ENCODE measurements at places on chromosomes 7 and 10.

- DNase-seq, result no peak
- peak overlapping the region; percentile 58 for H3K27ac ChIP-seq
- H3K4me1 ChIP-seq, result peaks cover 10% of the 10 kb centered on the region
- peaks cover 68% of the 10 kb centered on the region for H3K36me3 ChIP-seq
- peak overlapping the region; percentile 34 for H3K4me3 ChIP-seq
- H3K27me3 ChIP-seq, result no peaks in the 10 kb centered on the region
Observed at GRCh38 chr10:43166880-43167497, 28.7 kb downstream of the CSGALNACT2 start.

GRCh38 chr10:45439873-45440272 is 65.9 kb downstream of the ALOX5 start:
- no peaks in the 10 kb centered on the region for H3K27me3 ChIP-seq
- no peak overlapping the region for H3K27ac ChIP-seq
- DNase-seq, result no peak

DNA sequence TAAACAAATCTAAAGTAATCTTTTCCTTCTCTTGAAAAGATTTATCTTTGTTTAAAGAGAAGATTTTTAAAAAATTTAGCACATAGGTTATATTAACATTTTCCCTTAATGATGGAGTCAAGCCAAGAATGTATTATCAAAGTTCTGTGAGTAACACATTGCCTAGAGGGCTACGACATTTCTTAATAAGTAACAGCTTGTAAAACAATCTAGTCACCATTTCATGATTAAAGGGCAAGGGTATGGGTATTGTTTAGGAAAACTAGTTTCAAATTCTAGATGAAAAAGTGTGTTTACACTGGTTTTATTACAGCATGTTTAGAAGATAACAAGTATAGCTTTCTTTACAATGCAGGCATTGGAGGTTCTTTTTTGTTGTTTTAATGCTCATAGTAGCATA is 28.6 kb upstream of the LAMB4 start:
- no peak for DNase-seq
- H3K27me3 ChIP-seq, result peaks cover 15% of the 10 kb centered on the region
- no peak overlapping the region for H3K27ac ChIP-seq
- H3K4me1 ChIP-seq, result no peaks in the 10 kb centered on the region
- H3K36me3 ChIP-seq, result no peaks in the 10 kb centered on the region
- no peak overlapping the region for H3K4me3 ChIP-seq

DNA sequence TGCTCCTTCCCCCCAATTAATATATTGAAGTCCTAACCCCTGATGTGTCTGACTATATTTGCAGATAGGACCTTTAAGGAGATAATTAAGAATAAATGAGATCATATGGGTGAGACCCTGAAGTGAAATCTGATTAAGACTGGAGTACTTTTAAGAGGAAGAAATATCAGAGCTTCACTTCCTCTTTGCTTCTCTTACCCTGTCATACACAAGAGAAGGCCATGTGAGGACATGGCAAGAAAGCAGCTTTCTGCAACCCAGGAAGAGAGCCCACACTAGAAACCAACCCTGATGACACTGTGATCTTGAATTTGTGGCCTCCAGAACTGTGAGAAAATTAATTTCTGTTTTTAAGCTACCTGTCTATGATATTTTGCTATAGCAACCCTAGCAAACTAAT is 44.2 kb downstream of the JMJD1C start:
- H3K27me3 ChIP-seq, result no peaks in the 10 kb centered on the region
- DNase-seq, result peak; percentile 51
- no peaks in the 10 kb centered on the region for H3K36me3 ChIP-seq
- H3K4me1 ChIP-seq, result peaks cover 13% of the 10 kb centered on the region

DNA sequence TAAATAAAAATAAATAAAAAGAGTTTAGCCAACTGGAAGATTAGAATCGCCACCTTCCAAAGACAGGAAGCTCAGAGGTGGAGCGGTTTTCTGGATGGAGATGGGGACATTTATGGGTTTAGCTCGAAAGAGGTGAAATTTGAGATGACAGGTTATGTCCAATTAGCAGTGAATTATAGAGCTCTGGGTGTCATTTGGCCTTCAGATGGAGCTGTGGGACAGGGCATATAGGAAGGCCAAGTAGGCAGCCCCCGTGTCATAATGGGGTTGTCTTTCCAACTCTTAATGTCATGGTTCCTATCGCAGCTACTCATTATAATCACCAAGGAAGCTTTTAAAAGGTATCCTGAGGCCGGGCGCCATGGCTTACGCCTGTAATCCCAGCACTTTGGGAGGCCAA is 21.0 kb upstream of the EEPD1 start:
- DNase-seq, result no peak
- H3K27ac ChIP-seq, result no peak overlapping the region
- H3K4me3 ChIP-seq, result no peak overlapping the region
- H3K27me3 ChIP-seq, result no peaks in the 10 kb centered on the region

DNA sequence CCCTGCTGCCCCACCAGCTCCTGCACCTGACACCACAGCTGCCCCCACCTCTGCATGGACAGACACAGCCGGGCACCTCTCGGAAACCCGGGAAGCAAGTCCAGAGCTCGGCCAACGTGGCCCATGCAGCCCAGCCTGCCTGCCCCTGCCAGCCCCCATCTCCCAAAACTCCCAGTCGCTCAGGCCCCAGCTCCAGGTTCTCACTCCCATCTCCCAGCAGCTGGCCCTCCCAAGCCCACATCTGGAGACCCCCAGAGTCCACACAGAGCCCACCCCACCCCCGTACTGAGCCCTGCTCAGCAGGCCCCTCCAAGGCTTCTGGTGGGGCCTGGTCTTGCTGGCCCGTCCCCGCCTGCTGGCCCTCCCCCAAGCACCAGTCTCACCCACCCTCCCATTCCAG is 32.2 kb upstream of the UTF1 start:
- H3K36me3 ChIP-seq, result no peaks in the 10 kb centered on the region
- DNase-seq, result no peak
- no peaks in the 10 kb centered on the region for H3K27me3 ChIP-seq
- no peak overlapping the region for H3K4me3 ChIP-seq
- no peak overlapping the region for H3K27ac ChIP-seq

DNA sequence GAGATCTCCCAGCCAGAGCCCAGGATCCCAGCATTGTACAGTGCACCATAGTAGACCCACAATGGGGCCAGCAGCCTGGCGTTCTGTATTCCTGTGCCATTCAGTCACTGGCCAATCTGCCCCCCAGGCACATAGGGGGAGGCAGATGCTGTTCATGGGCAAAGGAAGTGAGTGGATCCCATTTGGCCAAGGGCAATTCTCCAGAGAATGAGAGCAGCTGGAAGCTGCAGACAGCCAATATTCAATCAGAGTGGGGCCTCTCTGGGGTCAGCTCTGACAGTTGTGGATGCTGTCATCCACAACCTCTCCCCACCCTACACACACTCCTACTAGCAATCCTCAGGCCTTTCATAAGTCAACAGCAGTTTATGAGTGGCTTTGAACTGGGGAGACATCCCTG is 17.5 kb downstream of the STEAP1B start:
- H3K27ac ChIP-seq, result no peak overlapping the region
- no peaks in the 10 kb centered on the region for H3K4me1 ChIP-seq
- H3K27me3 ChIP-seq, result no peaks in the 10 kb centered on the region
- no peak overlapping the region for H3K4me3 ChIP-seq

DNA sequence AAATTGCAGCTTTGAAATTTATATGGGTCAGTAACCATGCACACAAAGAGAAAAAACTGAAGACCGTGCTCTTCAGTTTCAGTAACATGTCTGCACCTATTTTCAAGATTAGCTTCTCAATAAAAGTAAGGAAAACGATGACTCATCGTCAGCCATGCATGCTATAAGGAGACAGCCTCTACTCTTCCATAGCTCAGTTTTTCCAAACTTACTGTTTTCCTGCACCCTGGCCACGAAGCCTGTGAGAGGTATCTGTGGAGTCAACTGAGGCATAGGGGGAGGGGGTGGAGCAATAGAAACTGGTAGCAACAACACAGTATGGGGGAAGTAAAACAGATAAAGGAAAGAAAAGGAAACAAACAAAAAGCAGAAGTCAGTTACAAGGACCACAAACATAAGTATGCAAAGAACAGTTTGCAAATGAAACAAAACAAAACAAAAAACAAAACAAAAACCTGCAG is 58.0 kb downstream of the PDSS1 start:
- no peak overlapping the region for H3K27ac ChIP-seq
- no peak for DNase-seq
- H3K4me3 ChIP-seq, result no peak overlapping the region

DNA sequence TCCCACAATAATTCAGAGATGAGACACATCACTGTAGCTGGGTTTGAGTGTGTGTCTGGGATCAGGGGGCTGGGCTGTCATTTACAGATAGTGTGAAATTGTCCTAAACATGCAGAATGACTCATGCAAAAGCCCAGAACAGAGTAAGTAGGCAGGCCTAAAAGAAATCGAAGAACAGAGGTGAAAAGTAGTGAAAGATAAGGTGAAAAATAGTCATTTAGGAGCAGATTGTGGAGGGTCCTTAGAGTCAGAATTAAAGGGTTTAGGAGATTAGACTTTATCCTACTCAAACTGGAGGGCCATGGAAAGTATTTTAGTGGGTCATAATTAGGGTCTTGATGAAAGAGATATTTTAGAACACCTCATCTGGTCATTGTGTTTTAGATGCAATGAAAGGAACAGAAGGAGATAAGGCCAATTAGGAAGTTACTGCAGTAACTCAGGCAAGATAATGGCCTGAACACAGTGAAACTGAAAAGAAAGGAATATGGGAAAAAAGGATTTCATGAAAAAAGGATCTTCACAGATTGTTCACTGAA is 58.3 kb upstream of the NEBL start:
- no peaks in the 10 kb centered on the region for H3K4me1 ChIP-seq
- H3K27me3 ChIP-seq, result no peaks in the 10 kb centered on the region
- no peak overlapping the region for H3K4me3 ChIP-seq
- H3K27ac ChIP-seq, result no peak overlapping the region
- DNase-seq, result no peak
- no peaks in the 10 kb centered on the region for H3K36me3 ChIP-seq

GRCh38 chr10:51459476-51459875 is 239.9 kb downstream of the CSTF2T start:
- H3K36me3 ChIP-seq, result no peaks in the 10 kb centered on the region
- no peaks in the 10 kb centered on the region for H3K27me3 ChIP-seq
- no peak overlapping the region for H3K27ac ChIP-seq
- no peaks in the 10 kb centered on the region for H3K4me1 ChIP-seq
- no peak overlapping the region for H3K4me3 ChIP-seq
- DNase-seq, result no peak

DNA sequence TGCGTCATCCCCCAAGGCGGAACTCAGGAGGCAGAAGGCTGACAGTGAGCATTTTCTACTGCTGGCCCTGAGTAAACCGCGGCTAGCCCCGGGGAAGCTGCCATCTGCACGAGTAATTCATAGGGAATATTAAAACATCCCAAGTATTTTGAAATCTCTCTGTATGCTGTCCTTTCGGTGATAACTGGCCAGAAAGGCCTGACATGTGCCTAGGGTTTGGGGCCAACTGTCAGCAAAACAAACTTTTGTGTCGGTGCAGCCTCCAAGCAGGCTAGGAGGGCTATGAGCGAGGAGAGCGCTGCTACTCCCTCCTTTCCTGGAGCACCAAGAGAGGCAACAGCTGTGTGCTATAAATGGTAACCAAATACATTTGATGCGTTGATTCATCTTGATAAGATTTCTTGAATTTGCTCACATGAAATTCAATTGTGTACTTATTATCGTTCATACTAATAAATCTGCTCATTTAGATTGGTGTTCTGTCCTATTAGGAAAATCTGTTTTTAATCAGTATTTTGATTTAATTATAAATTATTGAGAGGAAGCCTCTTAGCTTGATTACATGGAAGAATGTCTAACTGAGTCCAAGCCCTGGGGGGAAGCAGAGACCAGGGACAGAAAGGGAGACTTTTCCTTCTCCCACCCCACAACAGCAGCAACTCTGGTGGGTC is 124.4 kb upstream of the NPS start:
- no peak overlapping the region for H3K27ac ChIP-seq
- no peaks in the 10 kb centered on the region for H3K36me3 ChIP-seq
- H3K27me3 ChIP-seq, result no peaks in the 10 kb centered on the region
- H3K4me1 ChIP-seq, result no peaks in the 10 kb centered on the region
- no peak overlapping the region for H3K4me3 ChIP-seq

DNA sequence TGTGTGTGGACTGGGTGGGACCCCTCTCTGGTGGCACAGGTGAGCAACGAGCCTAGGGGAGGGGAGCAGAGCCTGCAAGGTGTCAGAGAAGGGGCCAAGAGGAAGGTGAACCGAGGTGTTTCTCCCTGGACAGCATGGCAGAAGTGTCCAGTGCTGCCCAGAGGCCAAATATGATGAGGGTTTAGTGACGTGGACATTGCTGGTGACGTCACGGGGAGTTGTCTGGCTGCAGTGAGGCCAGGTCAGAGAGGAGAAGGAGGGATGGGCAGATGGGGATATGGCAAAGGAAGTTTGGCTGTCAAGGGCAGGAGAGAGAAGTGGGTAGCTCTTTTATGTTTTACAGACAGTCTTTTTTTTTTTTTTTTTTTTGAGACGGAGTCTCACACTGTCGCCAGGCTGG is 2.6 kb upstream of the ZNF853 start:
- peaks cover 3% of the 10 kb centered on the region for H3K27me3 ChIP-seq
- no peak overlapping the region for H3K27ac ChIP-seq
- H3K4me1 ChIP-seq, result peaks cover 12% of the 10 kb centered on the region
- no peak overlapping the region for H3K4me3 ChIP-seq

DNA sequence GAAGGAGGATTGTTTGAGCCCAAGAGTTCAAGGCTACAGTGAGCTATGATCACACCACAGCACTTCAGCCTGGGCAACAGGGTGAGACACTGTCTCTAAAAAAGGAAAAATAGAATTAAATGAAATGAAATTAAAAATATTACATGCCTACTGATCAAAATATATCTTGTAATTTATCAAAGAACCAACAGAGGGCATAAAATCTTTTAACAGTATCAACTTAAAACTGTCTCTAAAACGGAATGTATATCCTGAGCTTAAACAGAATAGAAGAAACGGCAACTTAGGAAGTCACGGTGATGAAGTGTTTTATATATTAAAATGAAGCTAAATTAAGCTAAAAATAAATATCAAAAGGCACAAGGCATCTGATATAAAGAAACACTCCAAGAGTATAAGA is 78.8 kb downstream of the MTPAP start:
- no peaks in the 10 kb centered on the region for H3K4me1 ChIP-seq
- no peaks in the 10 kb centered on the region for H3K36me3 ChIP-seq
- peaks cover 6% of the 10 kb centered on the region for H3K27me3 ChIP-seq
- no peak for DNase-seq

DNA sequence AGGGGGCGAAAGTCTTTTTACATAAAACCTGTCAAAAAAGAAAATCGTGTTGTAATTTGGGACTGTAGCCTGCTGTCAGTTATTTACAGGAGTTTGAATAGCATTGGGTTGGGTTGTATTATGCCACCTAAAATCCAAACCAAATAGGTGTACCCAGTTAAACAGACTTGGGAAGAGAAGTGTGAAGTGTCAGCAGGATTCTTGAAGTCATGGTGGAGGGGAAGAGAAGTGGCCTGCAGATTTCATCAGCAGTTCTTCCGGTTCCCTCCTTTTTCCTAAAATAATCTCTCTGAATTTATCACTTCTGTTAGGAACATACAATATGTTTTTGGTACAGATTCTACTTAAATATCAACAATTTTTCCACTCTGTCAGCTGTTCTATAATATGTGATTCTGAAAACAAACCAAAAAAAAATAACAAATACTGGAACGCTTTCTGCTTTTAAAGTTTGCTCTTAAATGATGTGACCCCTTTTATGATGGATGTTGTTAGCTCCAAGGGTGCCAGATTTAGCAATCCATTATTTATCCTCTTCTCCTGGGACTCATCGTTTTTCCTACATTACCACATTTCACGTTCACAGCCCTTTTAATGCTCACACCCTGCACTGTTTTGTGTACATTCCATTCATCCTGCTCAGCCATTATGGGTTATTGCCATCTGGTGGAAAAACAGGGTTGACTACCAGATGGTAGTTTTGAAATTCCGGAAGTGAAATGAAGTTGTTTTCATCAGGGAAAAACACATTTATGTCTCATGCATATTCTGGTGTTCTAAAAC is 18.7 kb upstream of the ARHGAP12 start:
- no peak overlapping the region for H3K4me3 ChIP-seq
- H3K27me3 ChIP-seq, result no peaks in the 10 kb centered on the region
- no peaks in the 10 kb centered on the region for H3K4me1 ChIP-seq
- no peak for DNase-seq
